ENCODE measurements at places on chromosomes 6 and 20.

- peak; percentile 67 for DNase-seq
Observed at GRCh38 chr20:4082406-4083097, 67.2 kb upstream of the RNF24 start.

- no peak for DNase-seq
Observed at GRCh38 chr20:22629927-22630326, 45.6 kb upstream of the FOXA2 start.

DNA sequence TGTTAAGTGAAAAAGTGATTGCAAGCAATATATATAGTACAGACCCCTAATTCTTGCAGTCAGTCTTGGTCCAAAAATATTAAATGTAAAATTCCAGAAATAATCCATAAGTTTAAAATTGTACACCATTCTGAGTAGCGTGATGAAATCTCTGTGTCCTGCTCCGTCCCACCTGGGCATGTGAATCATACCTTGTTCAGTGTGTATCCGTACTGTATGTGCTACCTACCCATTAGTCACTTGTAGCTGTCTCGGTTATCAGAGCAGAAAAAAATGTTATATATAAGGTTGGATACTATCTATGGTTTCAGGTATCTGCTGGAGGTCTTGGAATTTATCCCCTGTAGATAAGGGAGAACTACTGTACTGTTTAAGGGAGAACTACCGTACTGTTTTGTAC is 16.3 kb downstream of the IRAK1BP1 start:
- DNase-seq = no peak

- no peak for DNase-seq
Observed at GRCh38 chr20:62874964-62875344, 13.3 kb upstream of the TCFL5 start.

DNA sequence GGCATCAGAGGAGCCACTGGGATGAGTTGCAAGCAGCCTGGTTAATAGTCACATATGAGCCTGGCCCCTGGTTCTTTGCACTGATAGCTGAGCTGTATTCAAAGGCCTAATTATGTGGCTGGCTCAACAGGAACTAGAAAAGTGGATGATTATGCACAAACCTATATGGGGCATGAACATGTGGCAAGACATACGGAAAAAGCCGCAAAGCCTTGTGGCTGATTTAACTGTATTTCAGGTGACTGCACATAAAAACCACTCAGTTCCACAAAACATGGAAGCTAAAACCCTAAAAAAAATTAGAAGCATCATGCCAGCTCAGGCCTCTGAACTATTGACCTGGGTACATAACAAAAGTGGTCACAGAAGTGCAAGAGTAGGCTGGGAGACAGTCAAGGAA is 13.0 kb upstream of the MUC22 start:
- no peak for DNase-seq

GRCh38 chr20:45538209-45538799 is 978 bp downstream of the WFDC6 start:
- DNase-seq = no peak

DNA sequence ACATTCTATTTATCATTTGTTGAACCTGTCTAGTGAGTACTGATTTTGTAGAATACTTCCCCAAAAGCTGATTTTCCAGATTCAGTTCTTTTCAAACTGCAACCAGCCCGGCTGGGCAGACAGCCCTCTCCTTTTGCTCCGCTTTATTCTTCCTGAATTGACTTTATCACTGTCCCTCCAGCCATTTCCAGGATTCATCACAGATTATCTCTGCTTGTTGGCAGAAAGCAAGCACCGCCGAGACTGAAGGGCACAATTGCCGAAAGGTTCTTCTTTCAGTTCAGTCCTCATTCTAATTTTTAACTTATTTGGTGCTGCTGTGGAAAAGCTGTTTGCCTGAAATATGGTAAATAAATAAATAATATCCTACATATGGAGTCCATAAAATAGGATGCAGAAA is 369.1 kb upstream of the FLRT3 start:
- DNase-seq = no peak

GRCh38 chr6:113565306-113565705 is 291.8 kb upstream of the MARCKS start:
- DNase-seq = no peak

DNA sequence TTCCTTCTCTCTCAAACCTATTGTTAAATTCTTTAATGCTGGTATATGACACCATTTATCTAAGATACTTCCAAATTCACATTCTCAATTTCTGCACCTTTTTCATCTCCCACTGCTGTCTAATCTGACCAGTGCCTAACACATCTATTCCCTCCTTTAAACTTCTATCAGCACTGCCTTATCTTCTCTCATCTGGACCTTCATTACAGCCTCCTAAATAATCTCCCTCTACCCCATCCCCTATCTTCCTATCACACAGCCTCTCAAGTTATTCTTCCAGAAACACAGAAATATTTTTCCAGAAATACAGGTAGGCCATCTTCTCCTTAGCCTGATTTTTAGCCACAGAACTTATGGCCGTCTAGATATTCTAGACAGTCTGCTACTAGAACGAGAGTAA is 5.5 kb downstream of the DTNBP1 start:
- no peak for DNase-seq

DNA sequence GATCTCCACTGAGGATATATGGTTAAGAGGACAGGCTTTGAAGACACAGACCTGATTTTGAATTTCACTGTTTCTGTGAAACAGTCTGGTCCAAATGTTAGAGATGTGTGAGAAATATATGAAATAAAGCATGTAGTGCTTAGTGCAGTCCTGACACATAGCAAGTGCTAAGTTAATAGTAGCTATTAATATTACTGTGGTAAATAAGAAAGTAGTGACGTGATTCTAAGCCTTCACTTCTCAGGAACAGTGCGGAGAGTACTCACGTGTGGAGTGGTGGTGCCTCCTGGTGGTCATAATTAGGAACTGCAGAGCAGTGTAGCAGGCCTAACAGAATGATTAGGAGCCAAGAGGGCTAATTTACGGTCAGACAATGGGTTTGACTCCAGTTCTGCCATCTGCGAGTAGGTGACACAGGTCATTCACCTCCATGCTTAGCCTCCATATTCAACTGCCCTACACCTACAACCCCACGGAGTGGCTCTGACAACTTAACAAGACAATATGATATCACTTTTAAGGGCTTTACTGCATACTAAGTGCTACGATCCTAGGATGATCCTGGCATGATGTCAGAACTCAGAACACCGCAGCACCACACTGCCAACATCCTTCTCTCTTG is 106.2 kb downstream of the JPH2 start:
- DNase-seq = peak; percentile 88
